ENCODE measurements at places on chromosomes 5 and 9.

GRCh38 chr5:17995997-17996396 lies 361.7 kb downstream of the TAF11L14 start:
- no peak for DNase-seq

GRCh38 chr5:53167836-53168235 lies 58.3 kb upstream of the MOCS2 start:
- no peak for DNase-seq

GRCh38 chr5:95631991-95632675 lies 12.2 kb downstream of the GPR150 start:
- DNase-seq, result no peak

- DNase-seq, result no peak
Observed at GRCh38 chr5:172004824-172005237, 1.6 kb downstream of the FBXW11 start.

- DNase-seq, result no peak
Observed at GRCh38 chr5:114952876-114953275, 216.8 kb downstream of the TRIM36 start.

GRCh38 chr5:132556763-132557477 lies at the start of gene RAD50:
RAD50 (plus strand) TSS chr5:132556977; CDS start chr5:132557325, 348 bp downstream.
- DNase-seq, result peak; percentile 84

DNA sequence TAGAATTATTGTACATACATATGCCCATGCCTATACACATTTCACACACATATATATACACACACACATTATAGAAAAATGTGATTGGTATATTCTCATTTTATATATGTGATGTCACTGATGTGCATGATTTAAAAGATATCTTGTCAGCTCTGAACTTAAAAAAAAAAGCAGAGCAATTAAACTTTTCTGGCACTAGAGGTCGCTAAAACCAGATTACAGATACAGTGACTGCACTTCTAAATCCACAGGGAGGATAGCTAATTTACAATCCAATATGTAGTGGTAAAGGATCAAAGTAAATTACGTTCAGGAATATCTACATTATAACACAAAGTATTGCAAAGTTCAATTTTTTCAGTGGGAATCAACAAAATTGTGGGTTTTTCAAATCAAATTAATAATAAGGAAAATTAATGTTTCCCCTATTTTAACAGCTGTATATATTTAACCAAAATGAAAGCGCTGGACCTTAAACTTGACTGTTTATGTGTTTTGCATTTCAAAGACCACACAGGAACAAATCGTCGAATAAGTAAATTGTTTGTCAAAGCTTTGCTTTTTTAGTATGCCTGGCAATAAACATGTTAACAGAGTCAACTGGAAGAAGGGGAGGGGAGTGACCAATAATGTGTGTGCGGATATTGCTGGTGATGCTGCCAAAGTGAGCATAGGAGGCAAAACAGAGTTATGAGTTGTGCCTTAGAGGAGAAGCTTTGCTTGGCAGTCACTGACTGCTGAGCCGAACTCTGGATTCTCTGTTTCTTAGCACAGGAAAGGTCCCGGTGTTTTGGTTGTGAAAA lies 1201.4 kb upstream of the C9orf72 start:
- no peak for DNase-seq

GRCh38 chr5:30405821-30406220 lies 787.7 kb upstream of the CDH6 start:
- no peak for DNase-seq

DNA sequence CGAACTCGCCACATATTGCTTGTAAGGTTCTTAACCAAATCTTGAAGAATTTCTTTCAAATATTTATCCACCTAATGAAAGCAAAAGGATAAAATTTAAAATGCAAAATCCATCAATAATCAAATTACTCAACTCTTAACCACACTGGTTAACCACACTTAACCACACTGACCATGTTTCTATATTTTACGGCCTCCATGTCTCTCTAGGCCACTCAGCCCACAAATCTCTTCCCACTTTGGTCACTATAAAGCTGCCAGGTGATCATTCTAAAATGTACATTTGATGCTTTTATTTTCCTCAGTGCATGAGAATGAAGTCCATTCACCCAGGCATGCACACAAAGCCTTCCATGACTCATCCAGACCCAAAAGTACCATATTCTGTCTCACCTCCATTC lies 56.4 kb upstream of the OR2K2 start:
- no peak for DNase-seq

DNA sequence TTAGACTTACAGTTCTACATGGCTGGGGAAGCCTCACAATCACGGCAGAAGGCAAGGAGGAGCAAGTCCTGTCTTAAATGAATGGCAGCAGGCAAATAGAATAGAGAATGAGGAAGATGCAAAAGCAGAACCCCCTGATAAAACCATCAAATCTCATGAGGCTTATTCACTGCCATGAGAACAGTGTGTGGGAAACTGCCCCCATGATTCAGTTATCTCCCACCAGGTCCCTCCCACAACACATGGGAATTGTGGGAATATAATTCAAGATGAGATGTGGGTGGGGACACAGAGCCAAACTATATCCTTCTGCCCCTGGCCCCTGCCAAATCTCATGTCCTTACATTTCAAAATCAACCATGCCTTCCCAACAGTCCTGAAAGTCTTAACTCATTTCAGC lies 367.1 kb downstream of the MED10 start:
- no peak for DNase-seq

GRCh38 chr9:86178503-86178902 lies 79.1 kb upstream of the GOLM1 start:
- no peak for DNase-seq

GRCh38 chr5:31075981-31076380 lies 117.5 kb upstream of the CDH6 start:
- DNase-seq, result no peak

DNA sequence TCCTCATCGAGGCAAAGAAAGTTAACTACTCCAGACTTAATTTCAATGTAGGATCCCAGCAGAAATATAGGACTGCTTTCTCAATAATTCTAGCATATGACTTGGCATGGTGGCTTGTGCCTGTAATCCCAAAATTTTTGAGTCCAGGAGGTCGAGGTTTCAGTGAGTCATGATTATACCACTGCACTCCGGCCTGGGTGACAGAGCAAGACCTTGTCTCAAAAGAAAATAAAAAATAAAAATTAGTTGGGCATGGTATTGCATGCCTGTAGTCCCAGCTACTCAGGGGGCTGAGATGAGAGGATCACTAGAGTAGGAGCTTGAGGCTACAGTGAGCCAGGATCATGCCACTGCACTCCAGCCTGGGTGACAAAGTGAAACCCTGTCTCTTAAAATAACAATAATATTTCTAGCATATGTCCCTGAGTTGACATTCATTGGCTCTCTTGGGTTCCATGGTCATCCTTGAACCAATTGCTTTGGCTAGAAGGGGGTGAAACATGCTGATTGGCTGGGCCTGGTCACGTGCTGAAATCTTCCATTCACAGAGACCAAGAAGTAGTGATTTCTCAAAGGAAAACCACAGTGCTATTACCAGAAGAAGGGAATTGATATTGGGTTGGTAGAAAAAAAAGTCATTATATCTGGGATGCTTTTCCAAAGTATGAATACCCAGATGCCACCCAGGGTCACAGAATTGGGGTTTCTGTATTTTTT lies 31.6 kb upstream of the GARNL3 start:
- no peak for DNase-seq

DNA sequence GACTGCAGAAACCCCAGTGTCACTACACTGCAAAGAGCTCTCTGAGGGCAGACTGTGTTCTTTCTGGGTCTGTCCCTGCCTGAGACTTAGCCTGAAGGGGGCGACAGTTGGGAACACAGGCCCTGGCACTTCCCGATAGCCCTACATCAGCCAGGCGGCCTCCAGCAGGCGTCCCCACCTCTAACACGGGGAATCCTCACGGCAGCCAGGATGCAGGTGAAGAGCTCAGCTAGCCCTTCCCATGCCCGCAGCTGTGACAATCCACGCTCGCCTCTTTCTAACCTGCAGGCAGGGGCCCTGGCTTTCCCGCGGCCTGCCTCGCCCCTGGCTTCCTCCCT lies 5.9 kb downstream of the MED22 start:
- no peak for DNase-seq

DNA sequence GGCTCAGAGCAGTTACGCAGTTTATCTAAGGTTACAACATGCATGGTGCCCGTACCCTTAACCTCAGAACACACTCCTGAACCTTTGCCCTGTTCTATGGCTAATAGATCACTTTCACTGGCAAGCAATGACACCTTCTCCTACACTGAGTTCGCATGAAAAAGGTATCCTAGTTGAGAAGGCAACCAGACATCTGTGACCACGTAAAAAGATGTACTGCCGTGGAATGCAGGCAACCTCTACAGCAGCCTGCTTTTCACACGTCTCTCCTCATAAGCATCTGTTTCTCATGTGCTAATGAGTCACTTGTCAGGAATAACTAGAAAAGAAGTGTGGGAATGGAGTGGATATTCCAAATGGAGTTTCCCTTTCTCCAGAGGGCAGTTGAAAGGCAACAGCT lies 71.4 kb downstream of the FBXO38 start:
- DNase-seq, result no peak

DNA sequence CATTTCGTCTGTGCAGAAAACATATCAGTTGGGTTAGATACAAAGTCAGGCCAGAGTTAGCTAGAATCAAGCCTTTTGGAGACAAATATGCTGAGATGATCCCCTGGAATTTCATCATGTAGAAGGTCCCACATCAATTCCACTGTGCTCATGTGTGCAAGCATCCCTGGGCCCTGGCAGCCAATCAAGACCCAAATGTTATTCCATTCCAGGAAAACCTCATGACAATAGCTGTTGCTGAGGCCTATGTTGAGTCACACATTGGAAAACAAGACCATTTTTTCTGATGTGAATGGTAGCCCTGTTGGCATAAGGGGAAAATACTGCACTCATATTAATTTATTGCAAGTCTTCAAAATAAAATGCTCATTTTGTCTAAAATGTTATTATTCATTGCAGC lies 11.5 kb downstream of the SPOCK1 start:
- DNase-seq, result no peak

- DNase-seq, result no peak
Observed at GRCh38 chr9:2729721-2730120, 12.4 kb downstream of the KCNV2 start.

GRCh38 chr5:81972492-81972783 lies 615 bp downstream of the ATG10 start:
- no peak for DNase-seq

GRCh38 chr5:176862330-176862995 lies 36.7 kb downstream of the HK3 start:
- DNase-seq, result no peak

GRCh38 chr5:135737701-135738563 lies 96.5 kb upstream of the SLC25A48 start:
- DNase-seq, result no peak

DNA sequence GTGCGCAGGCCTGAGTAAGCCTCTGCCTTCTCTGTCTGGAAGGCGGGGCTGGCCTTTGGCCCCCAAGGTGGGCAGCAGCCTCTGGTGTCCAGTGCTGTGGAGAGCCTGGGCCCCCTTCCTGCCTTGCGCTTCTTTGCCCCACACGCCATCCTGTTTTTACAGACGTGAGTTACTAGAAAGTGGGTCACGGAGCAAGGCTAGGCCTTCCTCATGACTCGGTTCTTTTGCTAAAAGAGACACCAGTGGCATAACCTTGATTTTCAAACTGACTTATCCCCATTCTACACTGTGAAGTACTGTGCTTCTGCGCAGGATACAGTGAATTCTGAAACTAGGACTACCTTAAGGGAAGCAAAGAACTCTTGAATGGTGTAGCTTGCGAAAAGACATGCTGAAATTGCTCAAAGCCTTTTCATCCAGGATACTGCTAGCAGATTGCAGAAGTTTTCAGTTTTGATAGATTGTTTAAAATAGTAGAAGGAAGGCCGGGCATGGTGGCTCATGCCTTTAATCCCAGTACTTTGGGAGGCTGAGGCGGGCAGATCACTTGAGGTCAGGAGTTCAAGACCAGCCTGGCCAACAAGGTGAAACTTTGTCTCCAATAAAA lies 7.2 kb downstream of the ROPN1L start:
- DNase-seq, result no peak

DNA sequence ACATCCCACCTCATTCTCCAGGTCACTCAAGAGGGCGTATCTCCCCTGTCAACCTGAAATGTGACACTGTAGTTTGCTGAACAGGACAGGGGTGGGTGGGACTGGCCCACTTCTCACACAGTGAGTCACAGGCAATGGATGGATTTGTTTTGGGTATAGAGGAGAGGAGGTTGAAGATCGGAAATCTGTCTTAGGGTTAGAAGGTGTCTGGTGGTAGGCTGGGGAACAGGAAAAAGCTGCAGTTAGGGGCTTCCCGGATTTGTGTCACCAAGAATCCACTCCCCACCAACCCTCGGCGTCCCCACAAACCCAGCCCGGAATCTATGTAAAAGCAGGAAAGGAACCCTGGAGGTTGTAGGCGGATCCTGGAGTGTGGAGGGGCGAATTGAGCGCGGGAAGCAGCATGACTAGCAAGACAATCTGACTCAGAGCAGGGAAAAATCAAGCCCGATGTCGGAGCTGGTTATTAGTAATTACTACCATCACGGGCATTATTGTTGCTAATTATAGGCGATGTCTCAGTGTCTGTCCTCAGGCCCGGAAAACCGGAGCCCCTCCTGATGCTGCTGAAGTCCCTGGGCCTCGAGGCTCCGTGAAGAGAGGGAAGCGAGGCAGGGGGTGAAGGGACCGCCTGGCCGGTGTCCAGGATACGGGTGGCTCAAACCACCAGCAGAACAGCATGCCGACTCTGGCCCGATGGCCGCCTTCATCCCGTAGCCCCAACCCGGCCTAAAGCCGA lies 1.7 kb upstream of the IRX1 start:
- no peak for DNase-seq
